ENCODE measurements at places on chromosomes 6 and 20. TPM values are rescaled to one million over a fixed set of nuclear protein-coding genes. Genes with fewer than 3 reads are reported as not detected.

SLCO4A1 gene
- 0.50 TPM for total RNA-seq

SSR1 gene
- 65.6 TPM for total RNA-seq

ADGRB3 gene
- 0.77 TPM for total RNA-seq

HEY2 gene
- not detected for total RNA-seq

POU3F2 gene
- not detected for total RNA-seq

OSTM1 gene
- total RNA-seq: 31.9 TPM

FAM83C gene
- total RNA-seq: not detected

LY86 gene
- total RNA-seq: not detected

TOMM34 gene
- total RNA-seq: 15.5 TPM

Measured in fibroblast of lung (primary cell).